ENCODE measurements at places on chromosomes 16 and 17.

DNA sequence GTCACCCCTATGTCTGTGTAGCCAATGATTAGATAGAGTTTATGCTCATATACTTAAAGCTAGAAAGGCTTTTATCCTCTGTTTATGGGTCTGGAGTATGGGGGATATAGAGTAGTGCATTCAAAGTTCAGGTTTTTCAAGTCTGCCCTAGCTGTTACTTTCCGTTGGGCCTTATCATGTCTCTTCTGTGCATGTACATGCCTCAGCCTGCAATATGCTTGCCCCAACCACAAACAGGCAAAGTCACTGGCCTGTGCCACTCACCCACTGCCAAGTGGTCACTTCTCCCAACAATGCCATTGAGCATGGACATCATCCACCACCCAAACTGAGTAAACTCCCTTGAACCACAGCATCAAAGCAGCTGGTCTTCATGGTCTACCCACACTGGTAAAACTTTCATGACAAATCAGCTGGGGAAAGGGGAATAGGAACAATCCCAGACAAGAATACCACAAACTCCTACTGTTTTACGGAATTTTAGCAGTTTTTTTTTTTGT is 70.3 kb upstream of the C17orf78 start:
- DNase-seq: no peak

DNA sequence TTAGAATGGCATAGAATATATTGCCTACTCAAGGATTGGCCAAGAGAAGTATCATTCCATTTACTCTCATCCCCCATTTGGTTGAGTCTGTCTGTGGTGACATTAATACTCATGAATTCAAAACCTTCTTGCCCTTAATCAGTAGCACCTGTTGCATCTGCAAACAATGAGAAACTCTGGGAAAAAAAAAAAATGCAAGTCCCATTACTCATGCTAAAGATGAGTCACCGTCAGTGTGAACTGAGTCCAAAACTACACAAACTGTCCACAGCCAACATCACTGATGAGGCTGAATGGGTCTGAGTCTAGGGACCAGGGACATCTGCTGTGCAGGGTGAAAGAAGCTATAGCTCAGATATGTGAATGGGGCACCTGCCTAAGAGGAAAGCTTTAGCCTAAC is 96.9 kb upstream of the ADAMTS18 start:
- DNase-seq: no peak

GRCh38 chr17:2122641-2123302 is 67.9 kb downstream of the HIC1 start:
- DNase-seq: peak; percentile 81

- DNase-seq: no peak
Observed at GRCh38 chr16:23842137-23842600, 6.4 kb downstream of the PRKCB start.

DNA sequence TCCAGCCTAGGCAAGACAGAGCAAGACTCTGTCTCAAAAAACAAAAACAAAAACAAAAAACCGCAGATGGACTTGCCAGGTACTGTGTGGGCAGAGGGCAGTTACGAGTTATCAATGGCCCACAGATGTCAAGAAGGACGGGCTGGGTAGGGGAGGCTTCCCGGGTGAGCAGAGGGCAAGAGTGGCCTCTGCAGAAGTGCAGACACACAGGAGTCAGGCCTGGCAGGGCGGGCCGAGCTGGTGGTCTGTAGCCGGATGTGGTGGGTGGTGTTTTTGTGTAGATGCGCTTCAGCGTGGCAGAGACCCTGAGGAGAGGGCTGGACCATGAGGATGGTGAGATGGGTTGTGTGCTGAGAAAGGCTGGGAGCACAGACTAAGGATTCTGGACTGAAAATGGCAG is 44.9 kb upstream of the KDM6B start:
- no peak for DNase-seq

GRCh38 chr16:81158964-81159363 is 62.8 kb upstream of the GCSH start:
- DNase-seq: no peak

DNA sequence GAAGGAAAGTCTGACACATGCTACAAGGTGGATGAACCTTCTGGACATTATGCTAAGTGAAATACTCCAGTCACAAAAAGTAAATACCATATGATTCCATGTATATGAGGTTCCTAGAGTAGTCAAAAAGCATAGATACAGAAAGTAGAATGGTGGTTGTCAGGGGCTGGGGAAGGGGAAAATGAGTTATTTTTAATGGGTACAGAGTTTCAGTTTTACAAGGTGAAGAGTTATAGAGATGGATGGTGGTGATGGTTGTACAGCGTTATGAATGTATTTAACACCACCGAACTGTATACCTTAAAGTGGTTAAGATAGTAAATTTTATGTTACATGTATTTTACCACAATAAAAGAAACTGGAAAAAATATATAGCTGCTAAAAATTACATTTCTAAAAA is 17.9 kb downstream of the RAD51D start:
- DNase-seq: no peak

- DNase-seq: no peak
Observed at GRCh38 chr17:48510761-48511604, 19.8 kb downstream of the HOXB1 start.

DNA sequence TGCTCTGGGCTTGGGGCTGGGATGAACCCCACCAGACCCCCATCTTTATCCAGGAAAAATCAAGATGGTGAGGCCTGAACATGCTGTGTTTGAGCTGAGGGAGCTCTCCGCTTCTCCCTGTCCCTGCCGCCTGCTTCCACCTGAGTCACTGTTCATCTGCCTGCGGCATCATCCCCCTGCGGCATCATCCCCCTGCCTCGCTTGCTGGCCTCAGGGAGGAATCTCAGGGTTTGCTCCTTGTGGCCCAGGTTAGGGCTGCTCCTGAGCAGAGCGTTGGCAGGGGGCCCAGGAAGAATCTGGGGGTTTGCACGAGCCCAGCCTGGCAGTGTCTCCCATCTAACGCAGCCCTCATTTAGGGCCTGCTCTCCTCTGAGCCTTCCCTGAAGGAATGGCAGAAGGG is 11.4 kb upstream of the RAP1GAP2 start:
- DNase-seq: no peak

- no peak for DNase-seq
Observed at GRCh38 chr17:57823469-57824401, 26.1 kb downstream of the MRPS23 start.

GRCh38 chr16:30562021-30562420 is 3.8 kb upstream of the ZNF764 start:
- no peak for DNase-seq

- DNase-seq: no peak
Observed at GRCh38 chr17:43588121-43588520, 42.0 kb upstream of the ETV4 start.

DNA sequence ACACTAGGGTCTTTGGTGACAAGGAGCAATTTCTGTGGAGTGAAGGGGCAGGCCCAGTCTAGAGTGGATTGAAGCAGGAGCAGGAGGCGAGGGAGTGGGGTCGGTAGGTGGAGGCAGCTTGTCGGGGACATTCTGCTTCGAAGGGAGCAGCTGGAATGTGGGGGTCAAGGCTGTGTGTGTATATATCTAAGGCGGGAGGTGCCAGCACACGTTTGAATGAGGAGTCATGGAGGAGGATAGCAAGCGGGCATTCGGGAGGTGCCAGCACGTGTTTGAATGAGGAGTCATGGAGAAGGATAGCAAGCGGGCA is 17.7 kb downstream of the NT5M start:
- DNase-seq: no peak

- no peak for DNase-seq
Observed at GRCh38 chr17:75652934-75653549, 13.9 kb downstream of the RECQL5 start.

DNA sequence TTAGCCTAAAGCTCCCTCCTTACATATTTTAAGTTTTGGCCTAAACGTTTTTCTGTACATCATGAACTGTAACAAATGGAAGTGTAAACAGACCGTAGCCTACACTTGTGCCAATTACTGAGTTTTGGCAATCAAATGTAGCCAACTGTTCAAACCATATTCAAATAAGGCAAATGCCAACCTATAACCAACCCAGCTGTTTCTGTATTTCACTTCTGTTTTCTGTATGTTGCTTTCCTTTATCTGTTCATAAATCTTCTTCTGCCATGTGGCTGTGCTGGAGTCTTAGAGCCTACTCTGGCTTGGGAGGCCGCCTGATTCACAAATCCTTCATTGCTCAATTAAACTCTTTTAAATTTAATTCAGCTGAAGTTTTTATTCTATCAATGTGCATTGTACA is 6.9 kb upstream of the C16orf78 start:
- DNase-seq: no peak

- DNase-seq: peak; percentile 67
Observed at GRCh38 chr17:17508646-17509591, 12.7 kb upstream of the RASD1 start.

DNA sequence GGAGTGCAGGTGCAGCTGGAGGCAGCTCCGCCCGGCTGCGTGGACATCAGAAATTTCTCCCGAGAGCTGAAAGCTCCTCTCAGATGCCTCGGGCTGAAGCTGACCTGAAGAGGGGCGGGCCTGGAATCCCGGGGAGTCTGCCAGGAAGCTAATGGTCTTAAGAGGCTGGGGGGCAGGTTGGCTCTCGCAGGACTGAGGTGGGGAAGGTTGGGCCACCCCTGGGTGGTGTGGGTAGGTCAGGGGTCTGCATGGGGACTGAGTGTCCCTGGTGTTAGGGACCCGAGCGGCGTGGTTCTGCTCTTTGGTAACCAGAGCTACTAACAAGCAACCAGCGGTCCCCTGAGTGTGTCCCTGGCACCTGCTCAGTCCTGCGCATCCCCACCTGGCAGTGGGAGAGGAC is 3.5 kb downstream of the CHMP6 start:
- peak; percentile 65 for DNase-seq

- no peak for DNase-seq
Observed at GRCh38 chr17:7992924-7993323, 9.5 kb upstream of the GUCY2D start.

GRCh38 chr17:1398028-1398427 is 2.0 kb downstream of the YWHAE start:
- no peak for DNase-seq

- no peak for DNase-seq
Observed at GRCh38 chr16:23852794-23853562, 17.2 kb downstream of the PRKCB start.

GRCh38 chr16:82672676-82673075 is 45.9 kb downstream of the CDH13 start:
- no peak for DNase-seq

- peak; percentile 81 for DNase-seq
Observed at GRCh38 chr17:10197721-10198508, 491 bp downstream of the GAS7 start.

GRCh38 chr17:2776589-2777241 is 19.5 kb upstream of the RAP1GAP2 start:
- no peak for DNase-seq
